ENCODE measurements at places on chromosomes 3 and 15. TPM values are rescaled to one million over a fixed set of nuclear protein-coding genes. Genes with fewer than 3 reads are reported as not detected.

SH2D7 gene
- not detected for total RNA-seq

ALDH1A2 gene
- total RNA-seq: 3.3 TPM

CSPG5 gene
- 115 TPM for total RNA-seq

CD96 gene
- not detected for total RNA-seq

SOX14 gene
- not detected for total RNA-seq
